PC-3 (cell line): ENCODE measurements at places on chromosomes 1 and 21. TPM values are rescaled to one million over a fixed set of nuclear protein-coding genes. Genes with fewer than 3 reads are reported as not detected.

DNA sequence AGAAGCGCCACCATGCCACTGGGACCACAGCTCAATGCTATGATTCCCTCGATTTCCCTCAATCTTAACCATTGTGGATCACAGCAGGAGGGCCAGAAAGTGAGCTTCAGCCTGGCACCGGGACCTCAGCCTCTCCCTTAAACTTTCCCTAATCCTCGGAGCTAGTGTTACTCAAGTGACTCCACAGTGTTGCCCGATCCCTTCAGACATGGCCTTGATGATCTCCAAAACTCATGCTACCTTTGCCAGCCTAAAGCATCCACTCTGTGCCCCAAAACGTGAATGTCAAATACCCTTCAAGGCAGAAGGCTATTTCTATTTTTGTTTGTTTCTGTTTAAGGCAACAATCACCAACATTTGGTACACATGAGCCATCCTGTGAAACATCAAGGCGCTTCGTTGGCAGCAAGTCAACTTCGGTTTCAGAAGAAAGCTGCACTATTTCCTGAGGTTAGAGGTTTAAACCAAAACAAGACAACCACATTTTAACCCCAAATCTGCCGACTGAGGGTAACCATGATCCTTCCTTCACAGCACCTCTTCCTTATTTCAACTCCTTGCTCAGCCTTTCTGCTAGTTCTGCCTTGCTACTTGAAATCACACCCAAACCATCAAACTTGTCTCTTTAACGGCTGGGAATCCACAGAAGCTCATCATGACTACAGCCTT is 94.4 kb upstream of the KRTAP19-8 start:
- H3K27me3 ChIP-seq, result no peaks in the 10 kb centered on the region
- no peak for DNase-seq
- no peak overlapping the region for H3K27ac ChIP-seq
- no peaks in the 10 kb centered on the region for H3K4me1 ChIP-seq
- H3K4me3 ChIP-seq, result no peak overlapping the region

GRCh38 chr1:45979778-45980176 is 152.7 kb downstream of the PIK3R3 start:
- H3K36me3 ChIP-seq, result 0 out of 2 replicates have a peak, but pooled peaks cover 7% of the 10 kb centered on the region
- H3K4me1 ChIP-seq, result peaks cover 11% of the 10 kb centered on the region; the same call in 1 of the 2 replicates
- H3K27ac ChIP-seq, result no peak overlapping the region
- no peak overlapping the region for H3K4me3 ChIP-seq

- H3K36me3 ChIP-seq, result no peaks in the 10 kb centered on the region
- no peak overlapping the region for H3K27ac ChIP-seq
- no peaks in the 10 kb centered on the region for H3K27me3 ChIP-seq
Observed at GRCh38 chr1:170162459-170163246, 16.9 kb downstream of the NTMT2 start.

PIK3C2B gene
- 34.7 and 35.3 TPM in 2 replicates for total RNA-seq

RGS13 gene
- 0.22 TPM in 1 of 2 replicates, not detected in the other for total RNA-seq
